HTR-8/SVneo (cell line): ENCODE measurements at places on chromosomes 13 and 19.
A peak's percentile ranks its signal among the peaks of the same experiment; 100 is the strongest.

DNA sequence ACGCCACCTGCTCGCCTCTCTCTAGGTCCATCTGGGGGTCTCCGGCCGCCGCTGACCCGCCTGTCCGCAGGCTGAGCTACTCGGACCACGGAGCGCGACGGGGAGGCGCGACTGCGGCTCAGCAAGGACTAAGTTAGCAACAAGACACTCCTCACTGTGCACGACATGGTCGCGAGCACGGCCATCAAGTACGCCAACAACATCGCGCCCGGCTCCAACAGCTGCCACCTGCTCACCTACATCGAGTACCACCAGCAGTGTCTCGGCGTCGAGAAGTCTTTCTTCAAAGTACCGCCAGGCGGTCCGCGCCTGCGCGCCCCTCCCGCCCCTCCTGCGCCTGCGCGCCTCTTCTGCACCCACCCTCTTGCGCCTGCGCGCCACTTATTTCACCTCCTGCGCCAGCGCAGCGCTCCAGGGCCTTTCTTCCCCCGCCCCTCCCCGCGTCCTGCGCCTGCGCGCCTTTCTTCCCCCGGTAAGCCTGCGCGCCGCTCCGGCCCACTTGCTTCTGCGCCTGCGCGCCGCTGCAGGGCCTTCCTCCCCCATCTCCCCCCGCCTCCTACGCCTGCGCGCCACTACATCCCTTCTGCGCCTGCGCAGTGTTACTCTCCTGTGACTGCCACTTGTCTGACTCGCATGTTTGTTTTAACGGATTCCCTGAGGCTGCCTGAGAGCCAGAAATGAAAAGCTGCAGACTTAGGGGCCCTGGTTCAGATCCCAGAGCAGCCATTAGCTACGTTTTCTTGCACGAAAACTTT, 64.0 kb downstream of the ACSBG2 start:
- peak; percentile 100 for DNase-seq

DNA sequence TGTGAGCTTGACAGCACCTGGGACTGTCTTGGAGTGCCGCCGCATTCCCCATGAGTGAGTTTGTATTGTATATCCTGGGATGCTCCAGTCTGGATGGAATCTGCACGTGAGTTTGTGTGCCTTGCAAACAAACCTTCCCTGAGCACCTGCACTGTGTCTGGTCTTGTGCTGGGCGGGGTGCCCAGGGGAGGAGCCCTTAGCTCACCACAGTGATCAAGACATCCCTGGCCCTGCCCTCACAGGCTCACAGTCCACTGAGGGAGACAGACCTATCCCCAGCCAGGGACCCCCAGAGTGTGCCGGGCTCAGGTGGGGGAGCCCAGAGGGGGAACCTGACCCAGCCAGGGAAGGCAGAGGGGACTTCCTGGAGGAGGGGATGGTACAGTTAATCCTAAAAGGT, 1.7 kb upstream of the BCAM start:
- DNase-seq: no peak

DNA sequence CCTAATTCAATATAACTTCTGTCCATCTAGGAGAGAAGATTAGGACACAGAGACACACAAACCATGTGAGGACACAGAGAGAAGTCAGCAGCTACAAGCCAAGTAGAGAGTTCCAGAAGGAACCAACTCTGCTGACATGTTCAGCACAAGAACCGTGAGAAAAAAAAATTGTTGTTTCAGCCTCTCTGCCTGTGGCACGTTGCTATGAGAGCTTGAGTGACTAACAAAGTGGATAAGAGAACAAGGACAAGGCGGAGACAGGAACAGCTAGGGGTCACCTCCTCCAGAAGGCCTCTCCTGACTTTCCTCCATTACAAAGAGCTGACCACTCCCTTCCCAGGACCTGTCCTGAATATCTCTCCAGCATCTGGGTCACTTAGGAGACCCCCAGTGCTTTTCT, 5.6 kb upstream of the SIGLEC12 start:
- DNase-seq: no peak

- no peak for DNase-seq
Observed at GRCh38 chr13:30322428-30322827, 15.1 kb upstream of the KATNAL1 start.

DNA sequence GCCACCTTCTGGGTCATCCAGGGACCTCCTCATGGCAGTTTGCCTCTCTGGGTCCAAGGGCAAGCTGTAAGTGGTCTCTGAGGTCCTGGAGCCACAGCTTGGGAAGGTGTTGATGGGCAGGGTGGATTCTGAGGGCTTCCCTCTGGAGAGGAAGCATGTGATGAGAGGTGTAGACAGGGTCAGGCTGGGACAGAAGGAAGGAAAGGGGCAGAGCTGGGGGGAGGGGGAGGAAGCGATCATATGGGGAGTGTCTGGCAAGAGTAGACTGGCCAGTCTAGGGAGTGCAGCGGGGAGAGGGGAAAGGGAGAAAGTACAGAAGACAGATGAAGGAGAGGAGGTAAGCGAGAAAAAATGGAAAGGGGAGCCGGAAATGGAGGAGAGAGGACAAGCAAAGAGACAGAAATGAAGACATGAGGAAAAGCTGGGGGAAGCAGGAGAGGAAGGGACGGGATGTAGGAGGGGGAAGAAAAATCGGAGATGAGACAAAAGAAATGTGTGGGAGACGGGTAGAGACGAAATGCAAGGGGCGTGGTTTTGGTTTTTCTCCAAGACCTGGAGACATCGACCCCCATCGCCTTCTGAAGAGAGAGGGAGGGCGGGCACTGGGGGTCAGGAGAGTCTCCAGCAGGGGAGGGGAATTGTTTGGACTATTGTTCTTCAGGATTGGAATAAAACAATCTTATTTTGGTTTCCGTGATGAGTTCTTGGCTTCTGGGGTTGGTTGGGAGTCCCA, 26.6 kb downstream of the ZSWIM9 start:
- DNase-seq: no peak

DNA sequence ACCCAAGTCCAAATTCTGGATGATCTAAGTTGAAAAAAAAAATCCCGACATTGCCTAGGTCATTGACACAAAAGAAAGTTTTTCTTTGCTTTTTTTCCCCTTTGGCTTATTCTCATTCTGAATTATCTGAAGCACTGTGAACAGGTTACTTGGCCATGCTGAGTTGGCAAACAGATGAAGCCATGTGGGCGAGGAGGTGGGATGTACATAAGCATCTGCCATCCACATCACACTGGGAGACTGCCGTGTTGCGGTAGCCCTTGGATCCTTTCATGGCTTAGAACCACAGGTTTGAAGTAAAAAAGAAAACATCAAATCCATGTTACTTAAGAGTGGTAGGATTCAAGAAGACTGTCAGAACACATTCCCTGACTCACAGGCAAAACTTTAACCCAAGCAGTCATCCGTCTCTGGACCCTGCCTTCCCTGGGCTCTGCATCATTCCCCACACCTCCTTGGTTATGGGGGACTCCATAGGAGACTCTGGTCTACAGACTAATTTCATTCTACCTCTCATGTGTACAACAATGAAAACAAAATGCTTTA, 242.5 kb upstream of the SERP2 start:
- no peak for DNase-seq

DNA sequence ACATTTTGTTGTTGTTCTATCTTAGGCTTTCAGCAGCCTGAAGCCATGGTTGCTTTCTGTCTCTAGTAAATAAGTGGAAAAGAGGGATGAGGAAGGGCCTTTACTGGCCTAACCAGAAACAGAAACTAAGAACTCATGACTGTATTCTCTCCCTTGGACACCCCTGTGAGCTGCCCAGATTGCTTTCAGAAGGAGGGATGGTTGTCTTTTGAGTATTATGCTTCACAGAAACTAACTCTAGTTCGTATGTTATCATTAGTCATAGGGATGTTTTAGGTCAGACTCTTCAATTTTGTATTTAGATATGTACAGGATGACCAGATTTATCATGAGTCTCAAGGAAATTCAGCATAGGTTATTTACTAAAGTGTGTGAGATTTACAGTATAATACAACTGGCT, 17.5 kb downstream of the BORA start:
- no peak for DNase-seq

DNA sequence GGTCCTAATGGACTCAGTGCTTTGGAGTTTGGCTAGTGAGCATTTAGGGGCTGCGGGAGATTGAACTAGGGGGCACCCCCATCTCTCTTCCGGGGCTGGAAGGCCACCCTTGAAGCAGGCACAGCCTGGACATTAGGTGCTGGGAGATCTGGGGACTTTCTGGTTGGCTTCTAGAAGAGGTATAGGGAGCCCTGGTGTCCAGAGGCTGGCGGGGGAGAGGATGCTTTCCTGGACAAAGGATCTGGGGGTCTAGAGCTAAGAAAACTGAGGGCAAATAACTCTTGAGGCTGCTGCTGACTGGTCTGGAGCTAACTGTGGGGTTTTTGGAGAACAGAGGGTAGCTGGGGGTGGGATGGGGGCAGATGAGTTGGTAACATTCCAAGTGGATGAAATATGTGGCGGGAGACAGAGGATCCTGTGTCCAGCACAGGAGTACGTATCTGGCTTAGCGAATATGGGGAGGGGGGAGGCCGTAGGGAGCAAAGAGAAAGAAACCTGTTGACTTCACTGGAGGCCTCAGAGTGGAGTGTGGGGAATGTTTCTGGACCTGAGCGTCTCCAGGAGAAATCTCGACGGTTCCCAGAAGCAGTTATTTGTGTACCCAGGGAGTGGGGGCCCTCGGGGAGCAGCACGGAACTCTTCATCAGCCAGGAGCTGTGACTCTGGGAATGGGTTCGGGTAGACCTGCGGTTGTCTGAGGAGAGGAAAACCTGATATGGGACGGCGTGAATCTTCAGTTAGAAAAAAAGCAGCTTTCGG, 1.4 kb downstream of the HNRNPUL1 start:
- peak; percentile 23 for DNase-seq

DNA sequence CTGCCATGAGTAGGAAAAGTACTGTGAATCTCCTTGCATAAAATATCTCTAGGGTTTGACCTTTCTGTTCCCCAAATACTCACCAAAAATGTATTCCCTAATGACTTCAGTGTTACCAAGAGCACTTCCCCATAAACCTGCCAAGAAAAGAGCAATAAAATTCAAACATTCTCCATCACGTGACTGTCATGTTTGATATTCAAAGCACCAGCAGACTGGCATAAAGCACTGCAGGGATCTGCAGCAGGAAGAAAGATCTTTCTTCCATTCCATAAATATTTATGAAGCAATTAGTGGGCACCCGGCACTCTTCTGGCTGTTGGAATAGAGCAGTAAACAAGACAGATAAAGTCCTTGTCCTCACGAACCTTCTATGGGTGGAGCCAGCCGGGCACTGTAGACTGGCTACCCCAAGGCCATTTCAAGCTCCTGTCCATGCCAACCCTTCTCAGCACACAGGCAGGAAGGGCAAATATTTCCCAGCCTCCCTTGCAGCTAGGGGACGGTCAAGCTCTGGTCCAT, 20.3 kb downstream of the PLA2G4C start:
- DNase-seq: no peak

- DNase-seq: no peak
Observed at GRCh38 chr13:106464076-106464475, 71.4 kb downstream of the EFNB2 start.

DNA sequence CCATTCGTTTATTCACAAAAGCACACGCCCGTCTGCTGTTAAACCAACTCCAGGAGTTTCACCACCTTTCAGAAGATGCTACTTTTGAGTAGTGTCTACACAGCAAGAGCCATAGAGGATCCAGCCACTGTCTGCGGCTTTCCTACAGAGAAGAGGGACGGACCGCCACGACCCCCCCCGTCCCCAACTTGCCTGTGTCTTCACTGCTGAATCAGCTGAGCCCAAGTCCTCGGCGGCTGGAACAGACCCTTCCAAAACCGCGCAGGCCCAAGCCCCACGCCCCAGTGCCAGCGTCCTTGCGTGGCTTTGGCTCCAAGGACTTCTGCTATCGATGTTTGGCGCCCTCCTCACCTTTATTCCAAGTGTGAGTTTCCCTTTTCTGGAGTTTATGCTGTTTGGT, 65.1 kb downstream of the SPACA7 start:
- DNase-seq: no peak

- no peak for DNase-seq
Observed at GRCh38 chr13:102530751-102531150, 66.0 kb upstream of the TPP2 start.

- DNase-seq: no peak
Observed at GRCh38 chr13:98222081-98222554, 45.0 kb upstream of the RNF113B start.

DNA sequence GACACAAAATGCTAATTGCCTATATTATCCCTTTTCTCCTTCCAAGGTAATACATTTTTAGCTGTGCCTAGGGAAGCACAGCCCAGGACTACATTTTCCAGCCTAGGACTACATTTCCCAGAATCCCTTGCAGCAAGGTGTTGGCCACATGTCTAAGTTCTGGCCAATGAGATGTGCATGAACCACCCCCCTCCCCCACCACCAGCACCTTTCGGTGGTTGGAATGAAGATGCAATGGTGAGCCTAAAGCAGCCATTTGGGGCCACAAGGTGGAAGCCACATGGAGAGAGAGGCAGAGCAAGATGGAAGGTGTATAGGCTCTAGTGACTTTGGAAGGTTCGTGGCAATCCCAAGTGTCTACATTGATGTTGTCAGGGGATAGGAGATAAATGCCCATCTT, 16.2 kb downstream of the UNC13A start:
- DNase-seq: no peak

GRCh38 chr13:28248080-28248479, 109.7 kb downstream of the PAN3 start:
- DNase-seq: no peak

DNA sequence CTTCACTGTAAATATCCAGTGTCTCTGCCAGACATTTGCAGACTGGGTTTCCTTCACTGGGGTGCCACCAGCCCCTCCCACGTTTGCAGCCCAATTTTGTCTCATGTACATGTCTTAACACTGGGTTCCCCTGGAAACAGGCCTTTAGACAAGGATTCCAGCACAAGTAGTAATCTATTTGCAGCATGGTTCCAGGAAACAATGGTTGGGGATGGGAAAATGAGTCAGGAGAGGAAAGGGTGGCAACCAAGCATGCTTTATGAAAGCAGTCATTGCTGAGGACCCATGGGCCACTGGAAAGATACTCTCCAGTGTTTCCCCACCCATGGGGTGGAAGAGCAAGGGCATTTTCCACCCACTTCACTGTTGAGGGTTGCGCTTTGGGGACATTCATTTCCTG, 53.6 kb upstream of the FARP1 start:
- no peak for DNase-seq

DNA sequence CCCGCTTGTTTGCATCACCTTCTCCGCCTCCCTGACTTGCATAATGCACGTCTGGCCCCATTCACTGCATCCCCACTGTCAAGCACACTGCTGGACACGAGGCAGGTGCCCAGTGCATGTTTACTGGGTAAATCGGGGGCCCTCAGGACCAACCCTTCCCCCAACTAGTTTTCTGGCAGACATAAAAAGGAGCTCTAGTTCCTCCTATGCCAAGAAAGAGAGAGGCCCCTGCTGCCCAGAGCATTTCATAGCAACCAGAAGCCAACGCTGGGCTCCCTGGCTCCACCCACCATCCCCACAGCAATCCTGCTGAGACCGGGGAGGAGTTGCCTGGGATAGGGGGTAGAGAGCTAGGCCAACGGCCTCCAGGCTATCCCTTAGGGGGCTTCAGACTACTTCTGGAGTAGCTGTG, 23.2 kb downstream of the ANKRD27 start:
- DNase-seq: peak; percentile 31

GRCh38 chr13:20566468-20566897, 474 bp upstream of the IFT88 start:
- peak; percentile 44 for DNase-seq

- no peak for DNase-seq
Observed at GRCh38 chr13:112984954-112985802, 16.2 kb downstream of the MCF2L start.

- no peak for DNase-seq
Observed at GRCh38 chr19:10751109-10751953, 33.5 kb downstream of the DNM2 start.

GRCh38 chr13:29743201-29743786, 107.1 kb downstream of the UBL3 start:
- no peak for DNase-seq
